ENCODE measurements at places on chromosomes 2 and 18.

- DNase-seq: no peak
Measured at GRCh38 chr2:66301022-66301766, 133.7 kb upstream of the MEIS1 start.

GRCh38 chr18:58625839-58626238, 3.1 kb downstream of the ALPK2 start:
- DNase-seq: no peak

GRCh38 chr2:71346065-71346464, 14.5 kb downstream of the ZNF638 start:
- no peak for DNase-seq

GRCh38 chr18:40932862-40933261, 1022.2 kb upstream of the PIK3C3 start:
- DNase-seq: no peak

DNA sequence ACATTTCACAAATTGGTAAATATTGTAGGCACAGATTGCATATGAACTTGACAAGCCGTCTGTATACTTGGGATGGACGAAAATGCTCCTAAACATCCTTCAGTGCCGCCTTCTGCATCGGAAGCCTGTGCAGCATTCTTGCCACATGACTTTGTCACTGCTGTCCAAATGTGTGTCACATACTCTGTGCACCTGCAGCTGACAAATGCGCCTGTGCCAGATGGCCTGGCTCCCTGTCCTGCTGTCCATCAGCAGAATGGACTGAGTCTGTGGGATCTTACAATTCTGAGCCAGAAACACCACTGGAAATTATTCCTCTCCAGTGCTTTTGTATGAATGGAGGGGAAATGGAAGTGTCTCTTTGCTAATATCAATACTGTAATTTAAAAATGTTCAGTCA, 89.9 kb downstream of the DCDC2C start:
- no peak for DNase-seq

DNA sequence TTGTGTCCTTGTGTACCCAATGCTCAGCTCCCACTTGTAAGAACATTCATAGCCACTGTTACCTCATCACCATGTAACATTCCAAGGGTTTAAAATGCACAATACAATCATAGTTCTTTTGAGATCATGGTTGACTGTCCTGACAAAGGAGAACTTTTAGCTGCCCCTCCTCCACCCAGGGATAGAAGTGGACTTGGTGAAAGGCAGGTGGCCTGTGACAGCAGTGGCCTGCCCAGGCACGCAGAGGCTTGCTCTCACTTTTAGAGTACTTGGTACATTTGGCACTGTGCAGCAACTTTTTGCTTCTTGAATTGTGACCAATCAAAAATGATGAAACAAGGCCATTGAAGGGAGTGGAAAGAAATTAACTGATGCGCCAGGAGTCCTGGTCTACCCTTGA, 108.7 kb downstream of the ANKRD44 start:
- DNase-seq: no peak

GRCh38 chr2:159614534-159615366, 1.6 kb downstream of the BAZ2B start:
- no peak for DNase-seq

GRCh38 chr2:241002275-241003046, 4.0 kb downstream of the SNED1 start:
- no peak for DNase-seq

DNA sequence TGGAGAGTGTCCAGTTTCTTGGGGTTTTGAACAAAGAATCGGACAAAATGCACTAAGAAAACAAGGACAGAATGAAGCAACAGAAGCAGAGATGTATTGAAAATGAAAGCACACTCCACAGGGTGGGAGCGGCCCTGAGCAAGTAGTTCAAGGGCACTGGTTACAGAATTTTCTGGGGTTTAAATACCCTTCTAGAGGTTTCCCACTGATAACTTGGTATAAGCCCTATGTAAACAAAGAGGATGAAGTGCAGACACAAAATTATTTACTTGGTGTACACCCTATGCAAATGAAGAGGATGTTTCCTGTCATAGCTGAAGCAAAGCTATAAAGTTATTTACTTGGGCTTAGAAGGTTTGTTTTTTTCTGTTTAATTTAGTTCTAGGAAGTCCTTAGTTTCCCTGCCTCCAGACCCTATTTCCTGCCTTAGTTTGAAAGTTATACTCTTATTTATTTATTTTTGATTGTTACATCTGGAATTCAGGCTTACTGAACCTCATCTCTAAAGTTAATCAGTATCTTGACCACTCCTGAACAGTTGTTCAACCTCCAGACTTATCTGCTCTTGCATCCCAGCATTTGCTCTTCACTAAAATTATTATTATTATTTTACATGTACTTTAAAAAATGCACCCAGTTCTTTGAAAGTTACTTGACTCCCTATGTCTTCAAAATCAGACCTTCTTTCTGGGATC, 193.5 kb downstream of the SPP2 start:
- DNase-seq: no peak

DNA sequence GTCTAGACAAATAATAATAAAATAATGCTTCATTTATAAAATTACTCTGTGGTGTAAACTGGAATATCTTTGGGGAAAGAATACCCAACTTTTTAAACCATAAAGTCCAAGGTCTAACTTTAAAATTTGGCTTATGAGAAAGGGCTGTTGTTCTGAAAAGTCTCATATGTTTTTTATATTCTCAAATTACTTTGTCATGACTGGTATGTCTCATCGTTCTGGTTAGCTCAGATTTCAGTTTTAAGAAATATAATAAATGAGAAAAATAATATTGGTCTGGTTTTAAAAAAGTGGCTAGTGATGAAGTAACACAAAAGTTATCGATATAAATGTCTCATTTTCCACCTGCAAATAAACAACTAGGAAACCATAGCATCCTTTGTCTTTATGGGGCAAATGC, 1658.1 kb downstream of the LRP1B start:
- no peak for DNase-seq

DNA sequence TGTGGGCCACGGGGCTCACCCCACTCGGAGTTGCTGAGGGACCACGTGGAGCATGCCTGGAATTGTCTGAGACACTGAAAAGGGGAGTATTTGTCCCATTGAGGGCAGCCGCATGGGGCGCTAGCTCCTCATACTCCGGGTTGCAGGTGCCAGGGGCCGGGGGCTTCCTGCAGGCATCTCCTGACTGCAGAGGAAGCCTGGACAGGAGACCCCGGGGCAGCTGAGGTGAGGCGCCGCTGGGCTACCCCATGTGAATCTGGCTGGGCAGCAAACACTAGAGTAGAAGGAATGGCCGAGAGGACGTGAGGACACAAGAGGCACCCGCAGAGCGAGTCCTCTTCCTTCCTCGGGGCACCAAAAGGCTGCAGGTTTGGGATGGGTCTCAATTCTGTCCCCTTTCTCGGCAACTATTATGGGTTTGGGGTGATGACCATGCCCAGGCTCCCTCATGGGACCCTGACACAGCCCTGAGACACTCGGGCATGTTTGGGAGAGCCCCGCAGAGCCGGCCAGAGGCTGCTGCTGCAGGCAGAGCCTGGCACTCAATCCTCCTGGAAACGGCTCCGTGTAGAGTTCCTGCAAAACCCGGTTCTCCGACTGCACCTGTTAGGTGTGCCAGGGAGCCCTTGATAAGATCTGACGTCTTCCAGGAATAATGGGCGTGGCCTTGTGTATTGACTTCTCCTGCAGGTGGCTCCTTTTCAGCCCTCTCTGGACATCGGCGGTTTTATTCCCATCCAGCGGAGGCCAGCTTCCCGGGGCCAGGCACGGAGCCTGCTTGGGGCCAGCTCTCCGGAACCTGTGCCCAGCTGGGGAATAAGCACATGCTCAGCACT, 77.0 kb downstream of the CTIF start:
- DNase-seq: no peak

Measured in stimulated activated CD4-positive, alpha-beta T cell treated with anti-CD3 and anti-CD28 coated beads, TNF-alpha, amount 100 ng/mL, for 48 hours (primary cell).